Fibroblast of skin of right quadriceps (primary cell): ENCODE measurements at places on chromosomes 5 and 9.

GRCh38 chr5:173670791-173671120 is 54.3 kb upstream of the BOD1 start:
- no peak for DNase-seq

GRCh38 chr9:32378496-32378895 is 5.9 kb upstream of the ACO1 start:
- DNase-seq: peak; percentile 68

- DNase-seq: no peak
Observed at GRCh38 chr5:93594591-93595419, 11.8 kb downstream of the NR2F1 start.

DNA sequence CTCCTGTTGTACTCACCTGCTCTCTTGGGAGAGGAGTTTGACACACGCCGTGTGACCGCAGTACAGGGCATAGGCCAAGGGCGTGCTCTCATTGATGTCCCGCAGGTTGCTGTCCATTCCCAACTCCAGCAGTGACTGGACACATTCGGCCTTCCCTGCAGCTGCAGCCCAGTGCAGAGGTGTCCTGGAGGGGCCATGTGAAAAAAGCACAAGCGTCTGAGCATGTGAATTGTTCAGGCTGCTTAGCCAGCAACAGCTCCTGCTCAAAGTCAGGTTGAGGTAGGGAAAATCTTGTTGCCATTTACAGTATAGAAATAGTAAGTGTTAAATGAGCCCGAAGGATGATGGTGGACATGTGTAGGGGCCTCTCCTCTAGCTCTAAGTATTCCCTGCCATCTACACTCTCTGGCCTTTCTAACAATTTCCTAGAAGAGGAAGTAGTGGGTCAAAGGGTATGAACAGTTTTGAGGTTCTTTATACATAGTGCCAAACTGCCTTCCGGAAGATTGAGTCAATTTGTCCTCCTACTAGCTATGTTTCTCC is 116.5 kb downstream of the ANKRD55 start:
- DNase-seq: no peak

DNA sequence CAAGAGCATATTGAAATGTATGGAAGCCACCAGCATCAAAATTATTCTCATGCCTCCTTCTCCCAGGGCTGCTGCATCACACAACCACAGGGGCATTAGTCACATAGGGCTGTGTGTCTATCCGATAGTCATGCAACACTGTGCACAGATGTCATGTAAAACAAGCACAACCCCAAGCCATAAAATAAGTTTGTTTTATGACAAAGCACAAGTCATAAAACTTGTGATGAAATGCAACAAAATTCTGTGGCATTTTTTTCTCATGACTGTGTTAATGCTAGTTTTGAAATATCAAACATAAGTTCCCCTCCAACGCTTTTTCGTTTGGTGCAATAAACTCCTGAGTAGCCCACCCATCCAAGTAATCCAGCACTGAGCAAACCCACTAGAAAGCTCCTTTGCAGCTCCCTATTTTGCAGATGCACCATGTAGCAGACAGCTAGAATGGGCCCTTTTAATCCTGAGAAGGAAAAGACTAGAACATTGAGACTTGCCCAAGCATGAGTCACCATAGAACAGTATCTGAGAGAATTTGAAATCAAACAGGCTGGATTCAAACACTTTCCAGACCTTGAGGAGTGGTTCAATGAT is 93.3 kb upstream of the ZNF366 start:
- peak; percentile 98 for DNase-seq

GRCh38 chr9:82196622-82197441 is 208.3 kb downstream of the SPATA31D1 start:
- no peak for DNase-seq

- peak; percentile 79 for DNase-seq
Observed at GRCh38 chr5:40755093-40755406, 711 bp downstream of the TTC33 start.

DNA sequence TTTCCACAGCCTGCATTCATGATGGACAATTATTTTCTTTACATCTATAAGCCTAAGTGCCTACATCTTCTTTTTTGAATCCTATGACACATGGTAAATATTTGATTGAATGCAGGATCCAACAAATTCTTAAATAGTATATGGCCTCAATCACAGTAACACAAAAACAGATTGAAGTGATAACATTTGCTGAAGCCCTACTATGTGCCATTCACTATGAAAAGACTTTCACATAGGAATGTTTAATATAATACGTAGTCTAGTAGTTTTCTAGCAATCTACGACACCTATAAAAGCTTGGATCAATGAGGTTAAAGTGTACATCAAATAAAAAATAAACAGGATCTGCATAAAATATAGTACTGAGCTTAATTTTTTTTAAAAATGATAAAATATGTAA is 231.0 kb downstream of the AP3B1 start:
- DNase-seq: no peak

- no peak for DNase-seq
Observed at GRCh38 chr5:170408226-170408625, 19.1 kb upstream of the KCNMB1 start.

- no peak for DNase-seq
Observed at GRCh38 chr5:143583409-143583808, 179.9 kb upstream of the NR3C1 start.

- peak; percentile 48 for DNase-seq
Observed at GRCh38 chr5:151115272-151115905, 34.6 kb upstream of the TNIP1 start.

- DNase-seq: no peak
Observed at GRCh38 chr5:172362755-172363154, 79.2 kb upstream of the UBTD2 start.

DNA sequence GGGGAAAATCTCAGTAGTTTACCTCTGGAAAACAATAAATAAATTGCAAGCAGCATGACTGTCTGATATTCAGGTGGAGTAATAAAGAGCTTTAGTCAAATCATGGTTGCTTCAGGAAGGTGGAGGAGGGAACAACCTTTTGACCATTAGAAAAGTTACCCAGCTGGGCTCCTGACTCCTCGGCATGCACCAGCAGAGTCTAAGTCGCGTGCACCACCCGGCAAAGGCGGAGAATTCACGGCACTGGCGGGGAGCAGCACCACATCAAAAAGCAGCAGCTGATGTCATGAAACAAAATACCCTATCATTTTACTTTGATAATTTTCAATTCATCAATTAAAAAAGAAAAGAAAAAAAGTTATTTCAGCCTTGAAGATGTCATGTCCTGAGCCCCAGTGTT is 34.6 kb downstream of the EBF1 start:
- no peak for DNase-seq

DNA sequence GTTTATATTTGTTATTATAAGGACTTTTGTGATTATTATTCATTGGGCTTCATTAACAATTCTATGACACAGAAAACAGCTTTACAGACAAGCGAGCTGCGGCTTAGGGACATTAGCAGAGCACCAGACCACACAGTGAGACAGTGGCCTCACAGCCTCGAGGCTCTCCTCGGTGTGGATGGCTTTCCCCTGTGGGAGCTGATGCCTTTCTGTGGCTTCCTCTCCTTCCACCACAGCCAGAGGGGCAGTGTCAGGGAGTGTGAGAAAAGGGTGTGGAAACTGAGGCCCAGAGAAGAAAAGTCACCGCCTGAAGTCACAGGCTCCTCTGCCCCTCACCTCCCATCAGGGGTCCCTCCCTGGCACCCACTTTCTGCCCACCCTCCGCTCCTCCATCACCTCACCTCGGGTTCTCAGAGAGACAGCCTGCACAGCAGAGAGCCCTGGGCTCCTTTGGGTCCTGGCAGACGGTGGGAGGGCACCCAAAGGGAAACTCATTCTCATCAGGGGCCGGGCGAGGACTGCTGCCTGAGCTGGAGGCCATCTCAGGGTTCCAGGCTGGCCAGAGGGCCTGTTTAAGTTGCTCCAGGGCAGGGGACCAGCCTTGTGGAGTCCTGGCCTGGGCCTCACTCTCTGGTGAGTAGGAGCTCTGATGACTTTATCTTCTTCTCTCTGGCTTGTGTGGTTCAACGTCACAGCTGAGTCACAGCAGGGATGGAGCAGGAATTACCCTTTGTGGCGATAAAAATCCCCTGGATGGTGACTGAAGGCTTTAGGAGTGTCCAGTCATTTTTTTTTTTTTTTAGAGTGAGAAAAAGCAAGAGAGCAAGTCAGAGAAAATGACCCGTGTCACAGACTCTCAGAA is 830 bp downstream of the TRAF1 start:
- DNase-seq: peak; percentile 81

DNA sequence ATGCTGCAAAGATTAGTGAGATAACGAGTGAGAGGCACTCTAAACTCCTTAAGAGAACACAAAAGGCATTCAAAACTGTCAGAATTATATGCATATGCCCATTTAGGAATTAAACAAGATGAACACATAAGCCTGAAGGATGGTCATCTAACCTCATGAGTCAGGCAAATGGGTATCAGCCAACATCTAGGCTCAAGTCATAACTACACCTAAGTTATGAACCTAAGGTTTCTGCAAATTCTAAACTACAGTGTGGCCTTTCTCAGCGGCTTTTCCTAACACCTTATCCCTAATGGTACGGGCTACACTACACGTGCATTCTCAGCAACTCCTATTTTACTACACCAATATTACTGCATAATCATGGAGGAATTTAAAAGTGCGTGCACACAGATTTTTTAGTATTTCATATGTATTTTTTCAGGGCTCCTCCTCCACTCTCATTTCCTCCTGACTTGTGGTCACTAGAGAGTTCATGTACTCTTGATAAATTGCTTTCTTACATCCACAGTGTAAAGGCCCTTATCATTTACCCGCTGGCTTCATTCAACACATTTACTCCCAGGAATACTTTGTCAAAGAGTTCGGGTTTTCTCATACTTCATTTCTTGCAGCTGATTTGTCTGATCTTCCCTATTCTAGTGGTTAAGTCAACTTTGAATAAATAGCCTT is 316.5 kb downstream of the BNC2 start:
- no peak for DNase-seq

DNA sequence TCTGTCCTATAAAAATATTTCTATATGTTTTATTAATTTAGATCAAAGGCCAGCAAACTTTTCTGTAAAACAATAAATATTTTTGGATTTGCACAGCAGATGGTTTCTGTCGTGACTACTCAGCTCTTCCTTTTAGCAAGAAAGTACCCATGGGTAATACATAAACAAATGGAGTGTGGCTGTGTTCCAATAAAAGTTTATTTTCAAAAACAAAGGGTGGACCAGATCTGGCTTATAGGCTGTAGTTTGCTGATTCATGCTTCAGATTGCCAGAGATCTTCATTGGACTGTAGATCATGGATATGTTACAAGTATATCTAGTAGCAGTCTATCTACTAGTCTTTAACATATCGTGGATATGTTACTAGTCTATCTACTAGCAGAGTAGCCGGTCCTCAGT is 590.5 kb downstream of the CSNK1G3 start:
- no peak for DNase-seq

DNA sequence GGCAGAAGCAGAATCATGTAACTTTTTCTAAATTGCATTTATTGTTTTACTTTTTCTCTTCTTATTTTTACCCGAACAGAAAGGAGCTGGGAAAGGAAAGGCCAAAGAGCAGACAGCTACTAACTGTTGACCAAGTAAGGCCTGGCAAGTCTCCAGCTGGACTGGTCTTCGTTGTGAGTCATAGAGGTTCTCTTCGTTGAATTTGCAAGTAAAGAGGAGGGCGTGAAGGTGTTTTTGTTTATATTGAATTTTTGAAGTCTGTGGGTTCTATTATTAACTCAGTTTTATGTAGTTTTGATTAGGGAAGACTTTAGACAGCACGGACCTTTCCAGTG is 416.5 kb upstream of the CCNH start:
- no peak for DNase-seq

- no peak for DNase-seq
Observed at GRCh38 chr5:2574155-2574554, 177.3 kb downstream of the IRX2 start.

GRCh38 chr9:2675834-2676233 is 41.5 kb upstream of the KCNV2 start:
- DNase-seq: no peak

DNA sequence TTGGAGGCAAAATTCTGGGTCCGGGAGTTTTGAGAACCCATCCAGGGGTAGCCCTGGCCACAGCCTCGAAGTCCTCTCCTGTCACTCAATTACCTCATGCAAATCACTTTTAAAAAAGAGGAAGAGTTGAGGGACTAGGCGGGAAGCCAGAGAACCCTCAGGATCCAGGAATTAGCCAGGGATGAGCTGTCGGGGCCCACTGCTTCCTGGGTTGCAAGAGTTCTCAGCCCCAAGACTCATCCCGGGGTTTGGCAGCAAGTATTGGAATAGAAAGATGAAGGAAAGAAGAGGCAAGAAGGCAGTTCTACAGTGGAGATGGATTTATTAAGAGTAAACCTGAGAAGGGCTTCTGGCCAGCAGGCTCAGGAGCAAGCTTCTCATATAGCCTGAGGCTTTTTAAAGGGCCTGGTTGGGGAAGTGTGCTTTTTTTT is 25.6 kb downstream of the C9orf50 start:
- peak; percentile 65 for DNase-seq

DNA sequence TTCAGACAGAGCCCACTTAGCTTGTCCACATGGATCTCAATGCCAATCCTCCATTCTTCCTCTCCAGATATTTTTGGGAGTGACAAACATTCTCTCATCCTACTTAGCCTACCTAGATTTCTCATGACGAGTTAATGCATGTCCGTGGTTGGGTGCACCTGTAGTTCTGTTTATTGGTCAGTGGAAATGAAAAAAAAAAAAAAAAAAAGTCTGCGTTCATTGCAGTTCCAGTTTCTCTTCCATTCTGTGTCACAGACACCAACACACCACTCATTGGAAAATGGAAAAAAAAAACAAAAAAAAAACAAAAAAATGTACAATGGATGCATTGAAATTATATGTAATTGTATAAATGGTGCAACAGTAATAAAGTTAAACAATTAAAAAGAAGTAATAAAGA is 59.0 kb downstream of the BASP1 start:
- no peak for DNase-seq

DNA sequence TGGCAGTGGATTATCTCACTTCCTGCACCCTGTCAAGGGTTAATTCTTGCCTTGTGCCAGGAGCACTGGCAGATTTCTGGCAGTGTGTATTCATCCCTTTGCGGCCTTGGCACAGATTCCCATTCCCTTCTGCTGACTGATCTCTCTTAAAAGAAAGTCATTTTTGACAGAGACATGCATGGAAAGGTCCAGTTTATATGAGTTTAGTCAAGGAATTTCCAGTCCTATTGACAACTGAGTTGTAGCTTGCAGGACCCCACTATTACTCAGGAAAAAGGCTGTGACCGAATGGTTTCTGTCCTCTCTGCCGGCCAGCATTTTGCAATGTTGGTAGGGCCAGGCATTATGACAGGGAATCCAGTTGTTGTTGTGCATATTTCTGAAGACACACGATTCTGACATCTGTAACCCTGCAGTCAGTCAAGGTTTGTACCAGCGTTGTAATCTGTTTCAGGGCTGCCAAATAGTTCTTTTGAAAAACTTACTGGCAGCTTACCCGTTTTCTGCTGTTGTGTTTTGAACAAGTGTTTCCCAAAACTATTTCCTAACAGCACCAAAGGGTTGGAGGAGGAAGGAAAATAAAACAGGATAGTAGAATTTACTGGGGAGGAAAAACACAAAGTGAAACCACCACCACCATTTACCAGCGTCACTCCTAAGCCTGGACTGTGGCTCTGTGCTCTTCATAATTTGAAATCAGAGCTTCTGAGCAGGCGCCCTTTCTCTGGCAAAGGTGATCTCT is 243.4 kb upstream of the KLF4 start:
- peak; percentile 64 for DNase-seq

- DNase-seq: no peak
Observed at GRCh38 chr5:67605730-67606585, 409.4 kb upstream of the CD180 start.
